Stimulated activated CD4-positive, alpha-beta T cell treated with anti-CD3 and anti-CD28 coated beads, Interleukin-1b, Interleukin-23, amount 100 ng/mL, for 1 hour (primary cell): ENCODE measurements at places on chromosomes 7 and 10.

DNA sequence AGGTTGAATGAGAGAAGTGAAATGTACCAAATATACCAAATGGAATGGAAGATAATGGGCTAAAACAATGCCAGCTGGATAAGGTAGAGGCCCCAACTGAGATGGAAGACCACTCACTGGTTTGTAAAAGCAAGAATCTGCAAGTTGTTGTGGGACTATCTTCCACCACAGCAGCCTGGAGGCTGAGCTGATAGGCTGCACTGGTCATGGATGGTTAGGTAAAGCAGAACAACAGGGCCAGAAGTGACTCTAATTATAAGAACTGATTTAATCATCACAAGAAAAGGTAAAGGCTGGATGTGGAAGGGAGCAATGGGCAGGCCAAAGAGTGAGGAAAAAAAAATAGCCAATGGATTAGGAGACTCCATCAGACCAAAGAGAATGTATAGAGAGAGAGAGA, 11.8 kb downstream of the TFEC start:
- DNase-seq, result no peak

GRCh38 chr10:4450981-4451908, 374.8 kb upstream of the AKR1E2 start:
- no peak for DNase-seq

GRCh38 chr10:32408690-32409089, 37.2 kb upstream of the CCDC7 start:
- no peak for DNase-seq

- DNase-seq, result no peak
Observed at GRCh38 chr7:139799586-139799985, 21.8 kb upstream of the HIPK2 start.

DNA sequence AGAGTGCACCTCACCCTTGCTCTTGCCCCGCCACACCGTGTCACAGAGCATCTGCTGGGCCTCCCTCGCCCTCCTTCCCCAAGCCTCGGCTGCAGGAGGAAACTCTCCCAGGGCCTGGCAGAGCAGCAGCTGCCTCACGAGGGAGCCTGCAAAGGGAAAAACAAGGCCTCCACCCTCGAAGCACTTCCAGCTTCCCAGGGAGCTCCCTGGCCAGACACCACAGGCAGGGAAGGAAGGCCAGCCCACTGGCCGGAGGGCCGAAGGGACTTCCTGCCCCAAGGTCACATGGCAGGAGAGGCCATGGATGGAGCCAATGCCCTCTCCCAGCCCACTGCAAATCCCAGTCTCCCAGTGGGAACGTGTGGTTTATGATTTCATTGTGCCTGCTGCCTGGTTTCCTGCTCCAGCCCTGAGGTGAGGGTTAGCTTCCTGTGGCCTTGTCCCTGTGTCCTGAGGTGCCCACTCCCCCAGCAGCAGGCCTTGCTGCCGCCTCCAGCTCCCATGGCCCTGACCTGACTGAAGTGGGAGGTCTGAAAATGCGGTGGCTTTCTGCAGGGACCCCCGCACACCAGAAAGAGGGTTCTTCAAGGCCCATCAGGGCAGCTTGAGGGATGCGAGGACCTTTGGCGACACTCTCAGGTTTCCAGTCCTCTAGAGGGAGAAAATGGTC, 100.5 kb upstream of the PPIF start:
- no peak for DNase-seq

DNA sequence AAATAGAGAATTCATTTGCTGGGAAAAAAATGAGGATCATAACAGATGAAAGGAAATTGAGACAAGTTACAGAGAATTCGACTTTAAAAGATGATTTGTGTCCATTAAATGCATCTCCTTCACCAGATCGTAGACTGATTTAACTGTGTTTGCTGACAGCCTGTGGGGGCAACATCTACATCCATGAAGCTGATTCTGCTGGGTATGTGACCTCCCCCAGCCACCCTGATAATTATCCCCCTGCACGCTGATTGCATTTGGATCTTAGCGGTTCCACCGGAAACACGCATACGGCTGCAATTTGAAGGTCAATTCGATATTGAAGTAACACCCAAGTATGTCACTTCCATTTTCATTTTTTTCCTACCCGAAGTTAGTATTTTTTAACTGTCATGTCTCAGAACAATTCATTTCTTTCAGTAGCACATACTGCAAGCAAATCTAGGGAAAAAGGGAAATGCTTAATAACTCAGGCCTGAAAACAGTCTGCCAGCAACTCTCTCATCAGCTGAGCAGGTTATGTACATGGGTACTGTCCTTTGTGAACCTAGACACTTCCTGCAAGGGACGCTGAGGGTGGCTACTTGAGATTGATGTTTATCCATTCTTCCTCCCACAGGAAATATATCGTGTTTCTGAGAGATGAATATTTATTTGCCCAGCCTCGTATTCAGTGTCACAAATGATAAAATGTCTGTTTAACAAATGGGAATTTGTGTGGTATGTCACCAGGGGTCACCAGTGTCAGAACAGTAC, 134.9 kb downstream of the ZNF22 start:
- DNase-seq, result no peak

DNA sequence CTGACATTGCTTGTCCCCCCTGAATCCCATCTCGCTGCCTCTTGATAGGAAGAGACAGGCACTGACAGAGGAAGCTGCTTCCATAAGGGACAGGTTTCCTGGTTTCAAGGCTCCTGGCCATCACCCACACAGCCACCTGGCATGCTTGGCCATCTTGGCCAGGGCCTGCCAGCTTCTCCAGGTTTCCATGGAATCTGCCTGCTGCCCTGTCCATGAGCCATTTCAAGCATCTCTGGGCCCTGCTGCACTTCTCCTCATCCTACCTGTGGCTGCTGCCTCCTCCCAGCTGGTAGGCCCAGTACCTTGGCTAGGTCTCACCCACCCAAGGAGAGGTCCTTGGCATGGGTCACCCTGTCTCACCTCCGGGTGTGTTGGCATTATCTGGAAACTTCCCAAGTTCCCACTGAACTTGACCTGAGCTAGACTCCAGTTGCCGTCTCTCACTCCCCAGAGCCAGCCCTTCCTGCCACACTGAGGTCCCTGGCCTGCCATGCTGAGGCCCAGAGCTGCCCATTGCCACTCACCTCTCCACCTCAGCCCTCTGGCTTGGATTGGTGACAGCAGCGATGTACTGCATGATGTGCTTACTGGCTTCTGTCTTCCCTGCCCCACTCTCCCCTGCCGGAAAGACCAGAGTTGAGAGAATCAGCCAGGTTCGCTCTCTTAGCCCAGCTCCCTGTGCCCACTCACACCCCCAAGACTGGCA, 2.6 kb downstream of the MYO1G start:
- DNase-seq, result no peak

- DNase-seq, result no peak
Observed at GRCh38 chr10:52883996-52884871, 111.7 kb upstream of the MBL2 start.

DNA sequence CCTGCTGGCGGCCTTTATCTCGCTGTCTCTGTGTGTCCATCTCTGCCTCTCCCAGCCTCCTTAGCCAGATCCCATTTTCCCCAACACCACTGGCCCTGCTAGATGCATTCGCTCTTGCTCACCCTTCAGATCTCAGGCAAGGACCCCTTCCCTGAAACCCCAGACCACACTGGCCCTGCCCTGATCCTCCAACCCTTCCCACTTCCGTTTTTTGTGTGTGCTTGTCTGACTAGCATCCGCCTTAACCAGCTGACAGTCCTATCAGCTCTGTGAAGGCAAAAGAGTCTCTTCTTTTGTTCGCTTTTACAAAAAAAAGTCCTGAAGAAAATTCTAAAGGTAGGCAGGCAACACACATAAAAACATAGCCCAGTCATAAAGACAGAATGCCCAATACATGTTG, 28.7 kb downstream of the CHST15 start:
- DNase-seq, result no peak

GRCh38 chr7:149620961-149621360, 123.4 kb upstream of the ZNF746 start:
- no peak for DNase-seq

GRCh38 chr7:80748363-80749042, 110.1 kb downstream of the CD36 start:
- DNase-seq, result no peak
